OCI-LY7 (cell line): ENCODE measurements at places on chromosomes 3 and 15. TPM values are rescaled to one million over a fixed set of nuclear protein-coding genes. Genes with fewer than 3 reads are reported as not detected.

SPTBN5 gene
- total RNA-seq, result 0.04 and 0.17 TPM in 2 replicates

HGD gene
- total RNA-seq, result not detected in 2 replicates

SMCO1 gene
- not detected in 2 replicates for total RNA-seq

CKMT1A gene
- 4.0 and 6.1 TPM in 2 replicates for total RNA-seq

ATOSA gene
- 96.8 and 103 TPM in 2 replicates for total RNA-seq

AADACL2 gene
- not detected in 2 replicates for total RNA-seq

C3orf85 gene
- total RNA-seq, result not detected in 2 replicates

CAND2 gene
- 4.0 and 4.1 TPM in 2 replicates for total RNA-seq

OXTR gene
- total RNA-seq, result 0.82 and 2.8 TPM in 2 replicates

CSPG4 gene
- total RNA-seq, result not detected in 2 replicates

CLK3 gene
- 87.4 and 109 TPM in 2 replicates for total RNA-seq

ADIPOQ gene
- total RNA-seq, result not detected in 2 replicates

ABHD6 gene
- 8.9 and 10.7 TPM in 2 replicates for total RNA-seq

STRIT1 gene
- not detected in 2 replicates for total RNA-seq

COMMD2 gene
- 47.1 and 48.9 TPM in 2 replicates for total RNA-seq

HIGD2B gene
- 0.33 TPM in 1 of 2 replicates, not detected in the other for total RNA-seq

TRPM1 gene
- not detected in 2 replicates for total RNA-seq

PTH1R gene
- not detected in 2 replicates for total RNA-seq

ZNF639 gene
- total RNA-seq, result 59.3 and 63.5 TPM in 2 replicates
